Activated effector memory CD4-positive, alpha-beta T cell treated with anti-CD3 and anti-CD28 coated beads, Interleukin-2, amount 50 U/mL, for 16 hours (primary cell): ENCODE measurements at places on chromosomes 13 and 19.

GRCh38 chr13:39676315-39676876 lies 20.9 kb downstream of the COG6 start:
- DNase-seq, result no peak

DNA sequence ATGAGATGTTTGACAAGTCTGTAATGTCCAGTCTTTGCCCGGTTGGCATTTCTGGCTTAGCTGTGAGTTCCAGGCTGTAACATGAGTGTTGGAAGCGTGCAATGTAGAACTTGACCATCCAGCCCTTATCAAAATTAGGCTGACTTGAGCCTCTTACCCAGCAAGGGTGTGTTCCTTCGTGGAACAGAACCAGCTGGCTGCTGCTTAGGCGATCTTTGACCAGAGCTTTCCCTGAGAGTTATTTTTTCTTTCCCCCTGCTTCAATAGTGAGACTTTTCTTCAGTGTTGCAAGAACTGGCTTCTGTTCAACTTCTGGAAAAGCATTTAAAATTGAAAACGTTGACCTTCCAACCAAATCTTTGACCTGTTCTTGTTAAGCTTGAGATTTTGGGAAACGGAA lies 6.5 kb downstream of the TNFSF13B start:
- no peak for DNase-seq

DNA sequence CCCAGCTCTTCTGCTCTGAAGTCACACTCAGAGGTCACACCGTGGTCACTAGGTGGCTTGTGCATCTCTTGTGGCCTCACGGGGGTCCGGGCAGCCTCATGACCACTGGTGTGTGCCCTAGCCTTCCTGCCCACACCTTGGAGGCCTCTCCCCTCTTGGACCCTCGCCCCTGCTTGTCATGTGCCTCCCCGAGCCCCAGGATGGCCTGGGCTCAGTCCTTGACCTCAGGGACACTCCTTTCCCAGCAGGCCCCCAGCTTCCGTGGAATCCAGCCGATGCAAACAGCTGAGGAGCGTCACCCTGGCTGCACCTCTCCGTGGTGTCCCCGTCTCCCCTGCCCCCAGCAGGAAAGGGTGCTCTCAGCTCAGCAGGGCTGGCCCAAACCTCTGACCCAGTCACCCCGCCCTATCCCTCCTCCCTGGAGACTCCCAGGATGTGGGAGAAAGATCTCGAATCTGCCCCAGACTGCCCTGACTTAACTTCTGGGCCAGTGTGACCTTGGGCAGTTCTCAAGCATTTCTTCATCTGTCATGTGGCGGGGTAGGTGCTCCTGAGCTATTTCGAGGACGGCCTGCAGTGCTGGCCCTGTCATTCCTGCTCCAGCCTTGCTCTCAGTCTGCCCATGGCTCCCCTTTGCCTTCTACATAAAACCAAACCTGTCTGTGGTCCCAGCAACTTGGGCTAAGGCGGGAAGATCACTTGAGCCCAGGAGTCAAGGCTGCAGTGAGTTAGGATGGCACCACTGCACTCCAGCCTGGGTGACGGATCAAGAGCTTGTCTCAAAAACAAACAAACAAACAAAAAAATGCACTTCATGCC lies 4.6 kb upstream of the SLC25A42 start:
- DNase-seq, result no peak

DNA sequence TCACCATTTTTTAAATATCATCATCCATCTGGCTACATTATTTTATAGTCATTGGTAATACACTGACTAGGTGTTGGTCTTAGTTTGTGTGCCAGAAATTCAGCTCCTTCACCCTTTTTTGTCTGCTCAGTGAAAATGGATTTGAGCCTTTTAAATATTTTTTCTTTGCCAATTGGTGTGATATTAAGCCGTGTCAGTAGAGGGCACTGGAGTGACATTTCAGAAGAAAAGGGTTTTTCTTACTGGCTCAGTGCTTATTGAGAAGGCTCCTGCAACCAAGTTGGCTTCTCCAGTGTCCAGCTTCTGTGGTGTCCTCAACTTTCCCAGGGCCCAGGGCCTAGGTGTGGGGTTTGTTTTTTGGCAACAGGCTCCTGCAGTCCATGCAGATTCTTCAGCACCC lies 546.6 kb downstream of the DACH1 start:
- DNase-seq, result no peak

- DNase-seq, result peak; percentile 66
These were observed 618 bp downstream of the TMEM38A start for GRCh38 chr19:16661480-16662034.

DNA sequence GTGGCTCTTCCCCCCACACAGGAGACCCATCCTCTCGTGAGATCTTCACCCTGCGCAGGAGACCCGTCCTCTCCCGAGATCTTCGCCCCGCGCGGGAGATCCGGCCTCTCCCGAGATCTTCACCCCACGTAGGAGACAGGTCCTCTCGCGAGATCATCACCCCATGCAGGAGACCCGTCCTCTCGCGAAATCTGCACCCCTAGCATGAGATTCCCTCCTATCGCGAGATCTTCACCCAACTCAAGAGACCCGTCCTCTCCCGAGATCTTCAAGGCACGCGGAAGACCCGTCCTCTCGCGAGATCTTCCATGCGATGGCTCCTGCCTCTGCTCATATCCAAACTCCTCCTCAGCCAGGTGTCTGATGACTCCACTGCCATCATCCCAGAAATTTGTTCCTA lies 24.3 kb downstream of the LAIR2 start:
- DNase-seq, result peak; percentile 33

- DNase-seq, result no peak
These were observed 6.0 kb downstream of the PCDH8 start for GRCh38 chr13:52842441-52842840.

DNA sequence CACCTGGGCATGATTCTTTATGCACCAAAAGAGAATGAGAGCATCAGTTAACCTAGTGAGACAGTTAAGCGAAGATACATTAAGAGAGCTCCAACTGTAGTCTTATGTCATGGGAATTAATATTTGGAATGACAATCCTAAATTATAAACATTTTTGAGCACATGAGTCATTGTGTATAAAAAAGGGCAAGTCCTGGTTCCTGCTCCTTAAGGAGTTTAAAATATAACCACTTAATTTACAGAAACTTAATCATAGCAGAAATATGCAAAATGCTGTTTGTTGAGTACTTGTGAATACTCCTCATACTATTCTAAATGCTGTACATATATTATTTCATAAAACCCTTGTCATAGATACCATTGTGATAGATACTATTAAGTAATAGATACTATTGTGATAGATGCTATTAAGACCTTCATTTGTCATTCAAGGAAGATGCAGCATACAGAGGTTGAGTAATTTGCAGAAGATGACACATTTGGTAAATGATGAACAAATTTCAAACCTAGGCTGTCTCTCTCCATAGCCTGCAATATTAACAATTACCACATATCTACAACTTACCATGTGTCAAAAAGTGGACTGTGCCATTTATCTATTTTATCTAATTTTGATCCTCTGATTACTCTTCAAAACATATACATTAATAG lies 301.0 kb downstream of the TBC1D4 start:
- DNase-seq, result no peak

GRCh38 chr13:50344717-50345116 lies 329.5 kb downstream of the KCNRG start:
- no peak for DNase-seq

GRCh38 chr19:38949580-38950367 lies 19.0 kb downstream of the MRPS12 start:
- peak; percentile 93 for DNase-seq

GRCh38 chr19:50558039-50558438 lies 10.2 kb downstream of the LRRC4B start:
- DNase-seq, result no peak

GRCh38 chr19:18514800-18515682 lies 6.8 kb downstream of the ELL start:
- peak; percentile 71 for DNase-seq

DNA sequence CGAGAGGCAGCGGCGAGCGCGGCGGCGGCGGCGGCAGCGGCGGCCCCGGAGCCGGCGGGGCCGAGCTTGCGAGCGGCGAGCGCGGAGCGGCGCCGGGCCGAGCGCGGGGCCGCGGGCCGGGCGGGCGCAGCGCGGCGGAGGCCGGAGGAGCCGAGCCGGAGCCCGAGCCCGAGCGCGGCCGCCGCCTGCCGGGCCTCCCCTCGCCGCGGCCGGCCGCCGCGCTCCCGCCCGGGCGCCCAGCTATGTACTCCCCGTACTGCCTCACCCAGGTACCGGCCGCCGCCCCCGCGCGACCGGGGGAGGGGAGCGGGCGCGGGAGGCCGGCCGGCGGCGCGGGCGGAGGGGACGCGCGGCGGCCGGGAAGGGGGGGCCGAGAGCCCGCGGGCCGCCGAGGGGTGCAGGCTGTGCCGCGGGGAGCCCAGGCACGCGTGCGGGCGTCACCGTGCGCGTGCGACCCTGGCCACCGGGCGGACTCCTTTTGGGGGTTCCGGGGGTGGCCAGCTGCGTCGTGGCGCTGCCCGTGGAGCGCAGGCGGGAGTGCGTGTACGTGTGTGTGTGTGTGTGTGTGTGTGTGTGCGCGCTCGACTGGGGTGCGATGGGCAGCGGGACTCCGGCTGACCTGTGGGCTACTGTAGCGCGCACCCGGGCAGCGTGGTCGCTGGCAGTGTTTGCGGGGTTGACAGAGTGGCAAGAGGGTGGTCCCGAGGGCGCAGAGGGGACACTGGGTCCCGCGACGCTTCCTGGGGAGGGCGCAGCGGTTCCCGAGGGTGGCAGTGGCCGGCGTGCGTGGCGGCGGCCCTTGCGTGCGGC lies 526 bp downstream of the NFIX start:
- no peak for DNase-seq

GRCh38 chr13:74487091-74487722 lies 353.0 kb upstream of the KLF12 start:
- DNase-seq, result no peak

DNA sequence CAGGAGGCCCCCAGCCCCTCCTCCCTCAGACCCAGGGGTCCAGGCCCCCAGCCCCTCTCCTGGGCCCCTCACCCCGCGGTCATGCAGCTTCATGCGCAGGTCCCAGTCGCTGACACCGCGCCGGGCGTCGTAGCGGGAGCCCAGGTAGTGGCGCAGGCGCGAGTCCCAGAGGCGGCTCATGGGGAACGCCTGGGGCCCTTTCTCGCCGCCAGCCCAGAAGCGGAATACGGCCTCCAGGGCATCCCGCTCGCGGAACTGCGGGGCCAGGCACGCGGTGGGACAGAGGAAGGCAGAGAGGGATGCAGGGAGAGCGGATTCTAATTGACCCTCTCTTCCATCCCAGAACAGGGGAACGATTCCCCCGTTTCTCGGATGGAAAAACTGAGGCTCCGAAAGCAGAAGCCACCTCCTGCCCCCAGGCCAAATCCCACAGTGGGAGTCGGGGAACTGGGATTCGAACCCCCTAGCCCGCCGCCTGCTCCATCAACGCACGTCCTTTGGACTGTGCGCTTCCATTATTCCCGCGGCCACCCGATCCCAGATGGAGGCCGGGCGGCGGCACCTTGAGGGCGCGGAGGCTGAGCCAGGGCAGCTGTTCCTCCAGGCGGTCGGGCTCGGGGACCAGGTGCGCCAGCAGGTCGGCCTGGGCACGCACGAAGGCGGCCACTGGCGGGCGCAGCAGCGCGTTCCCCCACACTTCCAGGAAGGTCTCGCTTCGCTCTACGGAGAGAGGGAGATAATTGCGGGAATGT lies 4.2 kb upstream of the TNNI3 start:
- DNase-seq, result no peak
